Peyer's patch (tissue), 4 donors: ENCODE measurements at places on chromosomes 12 and 14. TPM values are rescaled to one million over a fixed set of nuclear protein-coding genes. Genes with fewer than 3 reads are reported as not detected.

GRCh38 chr14:68195126-68195525, 375.5 kb downstream of the RAD51B start:
- no peak overlapping the region for H3K4me3 ChIP-seq
- DNase-seq, result no peak
- no peaks in the 10 kb centered on the region for H3K36me3 ChIP-seq
- no peak overlapping the region for H3K27ac ChIP-seq
- no peaks in the 10 kb centered on the region for H3K27me3 ChIP-seq

DNA sequence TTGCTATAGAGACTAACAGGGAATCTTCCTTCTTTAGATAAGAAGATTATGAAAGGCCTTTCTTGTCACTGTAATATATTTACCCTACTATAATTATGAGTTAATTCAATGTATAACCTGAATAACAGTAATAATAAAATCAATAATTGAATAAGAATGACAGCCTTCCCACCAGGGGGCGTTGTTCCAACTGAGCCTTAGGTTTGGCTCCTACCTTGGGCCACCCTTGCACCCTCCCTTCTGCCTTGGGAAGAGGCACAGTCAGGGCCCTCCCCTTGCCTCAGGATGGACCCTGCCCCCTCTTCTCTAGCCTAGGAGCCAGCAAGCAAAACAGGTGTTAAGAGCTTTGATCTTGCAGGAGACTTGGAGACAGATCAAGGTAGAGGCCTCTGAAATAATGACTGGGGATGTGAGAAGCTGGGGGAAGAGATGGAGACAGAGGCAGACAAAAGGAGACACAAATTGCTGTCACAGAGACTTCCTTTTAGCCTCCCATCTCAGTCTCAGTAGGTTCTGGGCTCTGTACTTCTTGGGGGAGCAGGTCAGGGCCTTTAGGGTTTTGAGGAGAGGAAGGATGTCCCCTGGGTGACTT, 40.1 kb upstream of the CISTR start:
- H3K4me1 ChIP-seq, result no peaks in the 10 kb centered on the region
- peak; percentile 19 for DNase-seq
- no peak overlapping the region for H3K27ac ChIP-seq
- H3K4me3 ChIP-seq, result no peak overlapping the region
- no peaks in the 10 kb centered on the region for H3K27me3 ChIP-seq

DNA sequence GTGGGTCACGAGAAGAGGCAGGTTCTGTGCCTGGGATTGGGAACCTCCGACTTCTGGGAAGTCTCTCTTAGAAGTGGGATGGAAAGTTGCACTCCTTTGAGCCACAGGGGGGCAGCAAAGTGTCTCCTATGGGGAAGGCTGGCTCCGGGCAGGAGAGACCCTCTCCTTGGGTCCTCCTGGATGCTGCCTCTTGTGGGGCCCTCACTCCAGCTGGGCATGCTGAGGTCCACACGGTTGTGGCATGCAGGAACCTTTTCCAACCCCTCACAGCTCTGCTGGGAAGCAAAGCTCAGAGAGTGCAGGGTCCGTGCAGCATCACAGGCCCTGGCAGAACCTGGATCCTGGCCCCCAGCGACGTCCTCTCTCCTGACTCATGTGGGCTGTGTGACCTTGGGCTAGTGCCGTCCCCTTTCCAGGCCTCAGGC, 17.4 kb downstream of the SDSL start:
- no peaks in the 10 kb centered on the region for H3K4me1 ChIP-seq
- no peak for DNase-seq
- no peak overlapping the region for H3K27ac ChIP-seq
- H3K27me3 ChIP-seq, result no peaks in the 10 kb centered on the region
- no peak overlapping the region for H3K4me3 ChIP-seq
- H3K36me3 ChIP-seq, result no peaks in the 10 kb centered on the region

DNA sequence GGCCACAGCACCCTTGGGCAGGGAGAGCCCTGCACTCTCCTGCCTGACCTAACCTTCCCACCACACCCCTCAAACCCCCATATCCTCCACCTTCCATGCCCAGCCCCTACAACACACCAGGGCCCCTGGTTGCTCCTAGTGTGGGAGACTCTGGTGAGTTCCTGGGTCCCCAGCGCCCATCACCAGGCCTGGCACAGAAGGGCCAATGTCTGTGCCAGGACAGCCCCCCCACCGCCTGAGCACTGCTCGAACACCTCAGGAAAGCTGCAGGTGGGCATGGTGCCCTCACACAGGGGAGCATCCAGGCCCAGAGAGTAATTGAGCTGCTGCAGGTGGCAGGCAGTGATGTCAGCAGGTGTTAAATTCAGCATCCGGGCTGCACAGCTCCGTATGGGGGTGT, 15.2 kb downstream of the ADCY6 start:
- H3K4me1 ChIP-seq, result no peaks in the 10 kb centered on the region
- no peaks in the 10 kb centered on the region for H3K27me3 ChIP-seq
- no peaks in the 10 kb centered on the region for H3K36me3 ChIP-seq

- no peak overlapping the region for H3K27ac ChIP-seq
- no peak for DNase-seq
- no peaks in the 10 kb centered on the region for H3K36me3 ChIP-seq
- no peaks in the 10 kb centered on the region for H3K4me1 ChIP-seq
Observed at GRCh38 chr12:45433441-45433868, 217.6 kb downstream of the ANO6 start.

DNA sequence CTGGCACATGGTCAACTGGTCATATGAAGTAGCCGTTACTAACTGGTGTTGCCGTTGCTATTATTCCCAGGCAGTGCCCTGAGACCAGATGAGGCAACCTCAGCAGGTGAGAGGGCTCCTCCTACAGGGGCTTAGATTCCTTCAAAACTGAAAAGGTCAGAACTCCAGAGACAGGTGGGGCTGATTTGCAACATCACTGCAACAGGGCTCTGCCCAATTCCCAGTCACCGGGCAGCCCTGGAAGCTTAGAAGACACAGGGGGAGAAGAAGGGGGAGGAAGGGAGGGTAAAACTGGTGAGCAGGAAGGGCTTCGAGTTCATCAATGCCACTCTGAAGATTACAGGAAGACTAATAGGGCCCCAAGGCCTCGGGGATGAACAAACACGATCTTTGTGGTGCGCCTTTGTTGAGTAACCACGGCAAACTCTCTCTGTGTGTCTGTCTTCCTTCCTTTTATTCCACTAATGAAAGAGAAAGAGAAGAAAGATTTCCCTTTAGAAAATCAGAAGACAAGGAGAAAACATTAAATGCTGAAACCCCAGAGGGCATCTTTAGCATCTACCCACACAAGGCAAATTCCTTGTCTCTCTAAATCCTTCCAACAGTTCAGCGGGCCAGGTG, 749.1 kb upstream of the TBX3 start:
- H3K4me3 ChIP-seq, result no peak overlapping the region
- no peak for DNase-seq
- no peak overlapping the region for H3K27ac ChIP-seq
- no peaks in the 10 kb centered on the region for H3K27me3 ChIP-seq
- no peaks in the 10 kb centered on the region for H3K36me3 ChIP-seq

- no peak for DNase-seq
- H3K27me3 ChIP-seq, result no peaks in the 10 kb centered on the region
- no peaks in the 10 kb centered on the region for H3K36me3 ChIP-seq
- H3K4me1 ChIP-seq, result no peaks in the 10 kb centered on the region
Observed at GRCh38 chr12:85029456-85029855, 6.6 kb downstream of the TSPAN19 start.

GRCh38 chr14:104140463-104141331, 2.3 kb downstream of the KIF26A start:
- H3K27ac ChIP-seq, result no peak overlapping the region
- peak; percentile 35 for DNase-seq
- H3K4me1 ChIP-seq, result no peaks in the 10 kb centered on the region

DNA sequence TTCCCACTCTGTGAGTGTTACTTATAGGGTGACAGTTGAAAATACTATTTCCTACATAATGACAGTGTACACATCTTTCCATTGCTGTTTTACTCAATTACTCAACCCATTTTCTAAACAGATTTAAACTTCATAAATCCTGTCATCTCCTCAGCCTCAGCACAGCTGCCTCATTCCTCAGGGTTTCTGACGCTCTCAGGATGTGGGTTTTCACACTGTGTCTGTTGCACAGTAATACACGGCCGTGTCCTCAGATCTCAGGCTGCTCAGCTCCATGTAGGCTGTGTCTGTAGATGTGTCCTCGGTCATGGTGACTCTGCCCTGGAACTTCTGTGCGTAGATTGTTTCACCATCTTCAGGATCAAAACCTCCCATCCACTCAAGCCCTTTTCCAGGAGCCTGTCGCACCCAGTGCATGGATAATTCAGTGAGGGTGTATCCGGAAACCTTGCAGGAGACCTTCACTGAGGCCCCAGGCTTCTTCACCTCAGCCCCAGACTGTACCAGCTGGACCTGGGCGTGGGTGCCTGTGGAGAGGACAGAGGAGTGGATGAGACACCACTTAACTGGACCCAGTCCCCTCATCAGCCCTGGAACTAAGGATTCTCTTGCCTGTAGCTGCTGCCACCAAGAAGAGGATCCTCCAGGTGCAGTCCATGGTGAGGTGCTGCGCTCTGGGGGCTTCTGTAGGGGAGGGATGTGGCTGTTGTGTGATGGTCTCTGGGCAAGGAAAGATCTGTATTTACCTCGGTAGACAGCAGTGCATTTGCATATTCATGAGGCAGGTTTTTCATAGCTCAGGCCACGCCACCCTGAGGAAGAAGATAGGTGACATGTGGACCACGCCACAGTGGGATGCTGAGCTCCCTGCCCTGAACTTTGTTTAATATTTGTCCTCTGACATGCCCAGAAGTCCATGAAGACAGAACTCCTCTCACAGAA, 750.2 kb downstream of the TMEM121 start:
- no peak overlapping the region for H3K4me3 ChIP-seq
- H3K4me1 ChIP-seq, result no peaks in the 10 kb centered on the region
- no peak for DNase-seq
- no peaks in the 10 kb centered on the region for H3K27me3 ChIP-seq

DNA sequence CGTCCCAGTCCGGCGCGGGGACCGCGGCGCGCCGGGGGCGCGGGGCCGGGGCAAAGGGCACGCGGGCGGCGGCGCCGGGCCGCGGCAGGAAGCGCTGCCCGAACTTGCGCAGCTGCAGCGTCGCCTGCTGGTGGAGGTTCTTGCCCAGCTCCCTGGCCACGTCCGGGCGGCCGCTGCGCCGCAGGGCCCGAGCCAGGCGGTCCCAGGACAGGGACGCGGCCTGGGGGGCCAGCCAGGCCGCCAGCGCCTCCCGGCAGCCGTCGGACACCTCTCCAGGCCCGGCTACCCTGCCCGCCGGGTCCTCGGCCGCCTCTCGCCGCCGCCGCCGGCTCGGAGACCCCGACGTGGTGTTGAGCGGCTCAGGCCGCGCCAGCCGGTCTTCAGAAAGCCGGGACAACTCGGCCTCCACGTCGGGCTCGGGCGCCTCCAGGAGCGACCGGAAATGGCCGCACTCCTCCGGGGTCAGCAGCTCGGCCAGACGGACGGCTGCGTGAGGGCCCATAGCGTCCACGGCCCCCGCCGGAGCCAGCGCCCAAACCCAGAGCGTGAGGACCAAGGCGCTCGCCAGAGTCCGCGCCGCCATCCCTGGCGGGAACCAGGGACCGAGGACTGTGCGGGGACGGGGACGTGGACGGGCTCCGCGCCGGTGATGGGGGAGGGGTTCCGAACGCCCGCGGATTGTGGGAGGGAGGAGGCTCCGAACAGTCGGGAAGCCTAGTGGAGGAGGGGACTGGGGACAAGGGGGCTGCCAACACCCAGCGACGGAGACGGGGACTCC, 34.0 kb downstream of the FIGNL2 start:
- peak overlapping the region; percentile 64 for H3K4me3 ChIP-seq
- H3K27me3 ChIP-seq, result no peaks in the 10 kb centered on the region
- DNase-seq, result peak; percentile 90
- H3K4me1 ChIP-seq, result peaks cover 6% of the 10 kb centered on the region
- peak overlapping the region; percentile 72 for H3K27ac ChIP-seq

DNA sequence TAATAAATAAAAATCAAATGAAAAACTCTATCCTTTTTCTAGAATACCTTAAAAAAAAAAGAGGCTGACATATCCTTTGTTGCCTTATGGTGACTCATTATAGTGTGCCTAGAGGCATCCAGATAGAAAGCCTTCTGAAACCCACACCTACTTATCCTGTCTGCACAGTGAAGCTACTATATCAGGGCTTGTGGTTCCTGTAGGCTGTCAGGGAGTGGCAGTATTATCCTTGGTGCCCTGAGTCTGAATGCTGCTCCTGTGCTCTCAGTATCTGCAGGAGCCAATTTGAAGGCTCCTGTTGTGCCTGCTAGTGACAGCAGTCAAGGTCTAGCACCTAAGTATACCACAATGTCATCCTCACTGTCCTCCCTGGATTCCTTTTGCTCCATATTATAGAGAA, 168.4 kb upstream of the AVPR1A start:
- H3K4me3 ChIP-seq, result no peak overlapping the region
- H3K27me3 ChIP-seq, result no peaks in the 10 kb centered on the region
- H3K27ac ChIP-seq, result no peak overlapping the region
- DNase-seq, result no peak
- no peaks in the 10 kb centered on the region for H3K4me1 ChIP-seq
- H3K36me3 ChIP-seq, result no peaks in the 10 kb centered on the region

Gene KRT71
- not detected for total RNA-seq

Gene MIP
- total RNA-seq, result not detected

Gene P3H3
- total RNA-seq, result 5.1 TPM

Gene SRRM4
- not detected for total RNA-seq

Gene PRICKLE1
- 12.6 TPM for total RNA-seq

Gene LRP1
- total RNA-seq, result 312 TPM
